HFFc6 (cell line): ENCODE measurements at places on chromosomes 2 and 18.

GRCh38 chr2:159712929-159713420, 669 bp downstream of the MARCHF7 start:
- peak overlapping the region; percentile 100 for H3K27ac ChIP-seq
- no peak for DNase-seq
- H3K4me1 ChIP-seq = peaks cover 61% of the 10 kb centered on the region
- peaks cover 3% of the 10 kb centered on the region for H3K27me3 ChIP-seq

- H3K27ac ChIP-seq = no peak overlapping the region
- no peak for DNase-seq
- H3K36me3 ChIP-seq = peaks cover 5% of the 10 kb centered on the region; the same call in 1 of the 2 replicates
- H3K4me1 ChIP-seq = no peaks in the 10 kb centered on the region
These were observed 105.0 kb downstream of the NEDD4L start for GRCh38 chr18:58148954-58149471.

- no peak overlapping the region for H3K27ac ChIP-seq
- H3K27me3 ChIP-seq = peaks cover 2% of the 10 kb centered on the region; the same call in 1 of the 2 replicates
- H3K4me3 ChIP-seq = no peak overlapping the region
- H3K36me3 ChIP-seq = no peaks in the 10 kb centered on the region
- no peaks in the 10 kb centered on the region for H3K4me1 ChIP-seq
These were observed 112.6 kb downstream of the GAREM1 start for GRCh38 chr18:32358075-32358474.

DNA sequence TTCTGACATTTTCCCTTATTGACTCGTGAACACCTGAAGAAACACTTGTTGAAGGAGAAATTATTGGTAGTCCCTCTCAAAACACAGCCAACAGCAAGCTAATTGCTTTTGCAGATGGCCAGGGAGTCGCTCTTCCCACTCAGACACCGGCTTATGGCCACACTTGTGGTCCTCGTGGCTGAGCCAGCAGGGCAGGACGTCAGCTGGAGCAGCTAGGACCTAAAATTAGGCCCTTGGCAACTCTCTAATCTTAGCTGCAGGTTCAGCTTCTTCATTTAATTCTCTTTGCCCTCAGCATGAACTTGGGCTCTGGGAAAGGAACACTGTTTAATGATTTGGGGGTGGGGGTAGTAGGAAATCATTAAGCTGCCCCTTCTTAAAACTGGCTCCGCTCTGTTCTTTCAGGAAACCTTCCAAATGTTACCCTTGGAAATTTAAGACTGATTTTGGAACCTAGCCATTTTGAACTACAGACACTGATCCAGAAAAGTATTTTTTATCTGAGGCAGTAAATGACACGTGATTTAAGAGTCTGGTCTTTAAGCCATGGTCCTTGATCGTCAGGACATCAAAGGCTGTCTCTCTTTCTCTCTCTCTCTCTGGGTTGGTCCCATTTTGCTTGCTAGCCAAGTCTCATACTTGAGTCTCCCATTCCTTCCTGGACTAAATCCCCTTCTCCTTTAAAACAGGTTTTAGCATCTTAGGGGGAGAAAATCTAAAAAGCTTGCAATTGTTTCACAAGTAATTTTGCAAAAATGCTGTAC, 77.5 kb downstream of the CDK15 start:
- peaks cover 94% of the 10 kb centered on the region for H3K4me1 ChIP-seq
- H3K27ac ChIP-seq = no peak overlapping the region
- DNase-seq = no peak
- H3K4me3 ChIP-seq = no peak overlapping the region
- peaks cover 16% of the 10 kb centered on the region for H3K36me3 ChIP-seq

- no peaks in the 10 kb centered on the region for H3K36me3 ChIP-seq
- H3K27ac ChIP-seq = no peak overlapping the region
- no peak overlapping the region for H3K4me3 ChIP-seq
- peaks cover 2% of the 10 kb centered on the region; the same call in 1 of the 2 replicates for H3K27me3 ChIP-seq
- DNase-seq = no peak
These were observed 27.7 kb downstream of the TMEM182 start for GRCh38 chr2:102789349-102790090.

DNA sequence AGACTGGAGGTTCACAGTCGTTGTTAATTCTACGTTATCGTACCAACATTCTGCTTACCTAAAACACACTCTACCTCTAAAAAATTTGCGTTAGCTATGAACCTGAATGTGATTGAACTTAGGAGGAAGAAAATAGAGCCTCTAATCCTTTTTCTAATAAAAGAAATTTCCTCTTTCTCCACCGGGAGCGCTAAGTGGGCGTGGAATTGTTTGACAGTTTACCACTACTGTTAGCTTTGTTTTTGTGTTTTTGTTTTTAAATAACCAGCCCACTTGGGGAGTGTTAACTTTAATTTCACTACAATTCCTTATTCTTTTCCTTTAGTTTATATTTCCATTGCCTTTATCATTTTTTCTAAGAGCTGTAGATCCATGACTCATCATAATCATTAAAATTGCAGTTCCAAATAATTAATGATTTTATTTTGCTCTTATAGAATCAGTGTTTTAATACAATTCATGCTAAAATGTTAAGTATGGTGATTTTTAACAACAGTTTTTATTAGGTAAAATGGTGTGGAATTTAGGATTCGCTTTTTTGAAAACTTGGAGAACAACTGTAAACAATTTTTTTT, 55.0 kb upstream of the ITM2C start:
- peaks cover 24% of the 10 kb centered on the region for H3K36me3 ChIP-seq
- H3K27ac ChIP-seq = no peak overlapping the region
- no peak overlapping the region for H3K4me3 ChIP-seq
- peaks cover 24% of the 10 kb centered on the region for H3K4me1 ChIP-seq

DNA sequence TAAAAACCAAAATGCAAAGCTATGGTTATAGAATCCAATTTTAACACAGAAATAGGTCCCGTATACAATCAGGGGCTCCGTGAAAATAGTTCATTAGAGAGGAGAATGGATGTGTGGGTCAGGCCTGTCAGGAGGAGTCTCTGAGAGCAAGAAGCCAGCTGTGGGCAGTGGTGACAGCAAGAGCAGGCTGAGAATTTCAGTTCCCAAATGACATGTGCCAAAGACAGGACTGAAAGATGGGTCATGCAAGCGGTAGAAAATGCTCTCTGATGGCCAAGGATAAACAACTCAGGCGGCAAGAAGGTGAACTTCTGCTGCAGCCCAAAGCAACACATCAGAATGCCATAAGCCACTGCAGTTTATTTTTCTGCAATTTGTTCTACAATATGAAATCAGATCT, 100.4 kb downstream of the CCDC141 start:
- H3K36me3 ChIP-seq = no peaks in the 10 kb centered on the region
- H3K27me3 ChIP-seq = peaks cover 4% of the 10 kb centered on the region
- H3K4me3 ChIP-seq = no peak overlapping the region; the same call in 1 of the 2 replicates
- H3K27ac ChIP-seq = no peak overlapping the region

DNA sequence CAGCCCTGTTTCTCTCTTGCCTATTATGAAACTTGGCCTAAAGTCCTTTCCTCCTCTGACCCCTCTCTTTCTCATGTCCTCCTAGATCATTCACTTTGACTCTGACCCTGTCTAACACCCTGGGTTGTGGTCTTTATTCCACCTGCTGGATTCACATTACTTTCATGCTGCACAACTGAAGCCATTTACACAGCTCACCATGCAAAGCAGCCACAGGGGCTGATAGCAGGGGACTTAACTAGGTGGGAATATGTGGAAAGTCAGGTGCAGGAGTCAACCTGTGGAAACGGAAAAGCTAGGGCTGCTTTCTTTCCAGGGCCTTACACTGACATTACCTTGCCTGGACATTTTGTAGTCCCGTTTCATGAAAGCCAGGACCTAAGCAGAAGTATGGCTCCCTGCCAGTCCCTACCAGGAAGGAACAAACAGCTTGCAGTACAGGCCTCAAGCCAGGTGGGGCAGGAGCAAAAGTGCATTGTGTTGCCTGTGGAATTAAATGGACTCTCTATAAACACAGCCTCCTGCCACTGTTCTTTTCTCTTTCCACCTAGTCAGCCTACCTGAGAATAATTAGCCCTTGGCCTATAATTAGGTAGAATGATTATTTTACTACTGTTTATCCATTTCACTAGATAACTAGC, 11.8 kb downstream of the MAPRE3 start:
- H3K4me1 ChIP-seq = peaks cover 32% of the 10 kb centered on the region
- peaks cover 7% of the 10 kb centered on the region for H3K27me3 ChIP-seq
- H3K27ac ChIP-seq = no peak overlapping the region

- no peaks in the 10 kb centered on the region for H3K36me3 ChIP-seq
- H3K4me3 ChIP-seq = no peak overlapping the region
These were observed 15.1 kb downstream of the KLF11 start for GRCh38 chr2:10058251-10059015.

DNA sequence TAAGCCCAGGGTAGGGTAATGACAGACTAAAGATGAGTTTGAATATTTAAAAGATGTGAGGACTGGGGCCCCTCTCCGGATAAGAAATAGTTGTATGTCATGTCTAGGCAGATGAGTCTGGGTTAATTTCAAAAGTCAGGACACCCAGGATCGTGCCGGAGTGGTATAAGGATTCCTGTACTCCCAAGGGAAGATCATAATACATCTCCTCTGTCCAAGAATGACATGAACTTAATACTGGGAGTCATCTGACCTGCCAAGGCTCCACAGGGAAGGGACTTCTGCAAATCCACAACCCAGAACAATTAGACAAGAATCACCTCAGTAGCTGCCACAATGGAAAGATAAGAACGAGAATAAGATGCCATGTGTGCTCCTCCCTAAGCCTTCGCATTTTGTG, 17.1 kb downstream of the RPRM start:
- no peaks in the 10 kb centered on the region for H3K36me3 ChIP-seq
- H3K27me3 ChIP-seq = no peaks in the 10 kb centered on the region
- no peak for DNase-seq

- no peaks in the 10 kb centered on the region for H3K36me3 ChIP-seq
- peaks cover 2% of the 10 kb centered on the region; the same call in 1 of the 2 replicates for H3K27me3 ChIP-seq
- H3K27ac ChIP-seq = peak overlapping the region; percentile 73
- peak overlapping the region; percentile 65; the same call in 1 of the 2 replicates for H3K4me3 ChIP-seq
These were observed 34.4 kb downstream of the ITGA6 start for GRCh38 chr2:172461591-172462372.

GRCh38 chr2:105974812-105975211, 219.3 kb downstream of the UXS1 start:
- no peak overlapping the region for H3K4me3 ChIP-seq
- DNase-seq = no peak
- peaks cover 32% of the 10 kb centered on the region for H3K36me3 ChIP-seq
- peaks cover 20% of the 10 kb centered on the region for H3K4me1 ChIP-seq

DNA sequence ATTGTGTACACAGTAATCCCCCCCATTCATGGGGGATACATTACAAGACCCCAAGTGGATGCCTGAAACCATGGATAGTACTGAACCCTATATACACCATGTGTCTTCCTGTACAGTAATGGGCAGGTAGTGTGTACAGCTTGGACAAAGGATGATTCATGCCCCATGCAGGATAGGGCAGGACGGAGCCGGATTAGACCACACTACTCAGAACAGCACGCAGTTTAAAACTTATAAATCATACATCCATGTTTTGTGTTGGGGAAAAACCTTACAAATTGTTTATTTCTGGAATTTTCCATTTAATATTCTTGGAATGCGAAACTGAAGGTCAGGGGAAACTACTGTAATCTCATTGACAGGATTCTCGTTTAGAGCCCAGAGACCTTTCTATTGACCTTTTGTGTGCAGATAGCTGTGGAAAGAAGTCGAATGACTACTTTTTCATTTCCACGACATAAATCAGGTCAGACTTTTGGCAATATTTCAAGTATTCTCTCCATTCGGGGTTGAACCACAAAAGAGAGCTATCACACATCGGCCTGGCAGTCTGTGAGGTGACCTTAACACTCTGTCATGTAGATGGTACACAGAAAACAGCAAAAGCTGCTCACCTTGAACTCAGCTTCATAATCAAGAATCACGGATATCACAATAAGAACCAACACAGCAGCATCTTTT, 9.9 kb upstream of the YPEL5 start:
- H3K27me3 ChIP-seq = peaks cover 24% of the 10 kb centered on the region
- no peak overlapping the region for H3K4me3 ChIP-seq
- H3K36me3 ChIP-seq = no peaks in the 10 kb centered on the region
- DNase-seq = no peak

DNA sequence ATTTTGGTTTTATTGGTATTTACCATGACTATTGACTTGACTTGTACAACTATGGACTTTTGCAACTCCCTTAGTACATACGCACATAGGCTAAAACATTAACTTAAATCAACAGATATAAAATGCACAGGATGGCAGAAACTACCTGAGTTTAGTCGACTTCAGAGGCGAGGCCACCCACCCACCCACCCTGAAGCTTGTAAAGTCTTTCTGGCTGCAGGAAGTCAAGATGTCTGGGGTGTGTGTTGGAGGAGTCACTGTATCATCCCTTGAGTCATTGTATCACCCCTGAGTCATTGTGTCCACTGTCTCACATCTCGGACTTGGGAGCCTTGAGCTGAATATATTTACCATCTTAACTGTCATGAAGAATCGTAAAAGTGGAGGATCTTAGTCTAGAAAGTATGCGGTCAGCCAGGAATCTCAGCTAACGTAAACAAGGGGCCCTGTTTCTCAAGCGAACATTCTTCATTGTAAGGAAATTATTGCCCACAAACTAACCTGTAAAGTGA, 140.0 kb upstream of the ST6GAL2 start:
- H3K36me3 ChIP-seq = peaks cover 6% of the 10 kb centered on the region; the same call in 1 of the 2 replicates
- peaks cover 27% of the 10 kb centered on the region for H3K4me1 ChIP-seq
- peak overlapping the region; percentile 44; the same call in 1 of the 2 replicates for H3K27ac ChIP-seq
- DNase-seq = peak; percentile 93
- H3K27me3 ChIP-seq = peaks cover 3% of the 10 kb centered on the region

GRCh38 chr18:47800248-47800647, 130.2 kb downstream of the SMAD2 start:
- H3K4me3 ChIP-seq = no peak overlapping the region
- no peaks in the 10 kb centered on the region for H3K36me3 ChIP-seq
- H3K4me1 ChIP-seq = peaks cover 6% of the 10 kb centered on the region; the same call in 1 of the 2 replicates

DNA sequence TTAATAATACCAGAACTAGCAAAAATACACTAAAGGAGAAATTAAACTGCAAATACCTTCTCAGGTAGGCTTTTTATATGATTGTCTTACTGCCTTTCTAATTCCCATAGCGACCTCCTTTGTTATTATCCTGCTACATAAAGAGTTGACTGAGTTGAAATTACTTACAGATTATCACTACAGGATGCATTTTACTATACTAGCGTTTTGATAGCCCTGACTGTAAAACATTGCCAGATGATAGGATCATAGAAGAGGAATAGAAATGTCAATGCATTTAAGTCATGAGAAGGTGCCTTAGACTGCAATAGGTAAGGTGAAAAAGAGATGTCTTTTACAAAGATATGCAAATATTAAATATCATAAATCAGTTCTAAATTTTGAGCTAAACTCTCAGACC, 639.7 kb downstream of the NRXN1 start:
- no peaks in the 10 kb centered on the region for H3K4me1 ChIP-seq
- no peaks in the 10 kb centered on the region for H3K36me3 ChIP-seq
- DNase-seq = no peak
- no peak overlapping the region for H3K27ac ChIP-seq
